ENCODE measurements at places on chromosomes 5 and 9.

GRCh38 chr9:69559126-69559525, 113.0 kb downstream of the APBA1 start:
- DNase-seq = no peak

GRCh38 chr9:36218011-36218410, 27.3 kb downstream of the CLTA start:
- no peak for DNase-seq

DNA sequence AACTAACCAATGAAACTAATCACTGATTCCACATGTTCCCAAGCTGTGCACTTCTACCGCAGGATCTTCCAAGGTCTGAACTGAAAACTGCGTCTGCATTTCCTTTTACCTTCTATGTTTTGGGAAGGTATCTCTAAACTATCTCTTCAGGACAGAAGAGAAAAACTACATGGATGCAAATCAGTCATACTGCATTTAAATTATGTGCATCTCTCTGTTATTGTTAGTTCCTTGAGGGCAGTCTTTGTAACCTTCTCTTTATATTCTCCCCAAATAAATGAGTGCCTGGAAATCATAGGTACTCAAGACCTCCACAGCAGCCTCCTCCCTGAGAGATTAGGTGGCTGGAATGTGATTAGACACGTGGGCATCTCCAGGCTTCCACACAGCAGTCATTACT, 17.1 kb downstream of the MTX3 start:
- DNase-seq = no peak

DNA sequence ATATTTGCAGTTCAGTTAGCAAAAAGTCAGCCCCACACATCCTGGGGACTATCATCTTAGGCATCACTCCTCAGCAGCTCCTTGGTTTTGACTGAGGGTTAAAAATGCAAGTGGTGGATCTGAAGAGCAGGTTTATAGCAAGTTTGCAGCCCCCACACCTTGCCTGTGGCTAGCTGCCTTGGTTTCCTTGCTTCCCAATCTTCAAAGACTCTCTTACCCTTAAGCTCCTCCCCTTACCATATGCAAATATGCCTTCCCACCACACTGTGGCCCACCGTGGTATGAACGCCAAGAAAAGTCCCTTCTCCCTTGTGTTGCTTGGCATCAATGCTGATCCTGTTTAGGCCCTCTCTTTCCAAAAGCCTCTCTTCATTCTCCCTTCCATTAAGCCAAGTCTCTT, 45.0 kb upstream of the AGXT2 start:
- no peak for DNase-seq

DNA sequence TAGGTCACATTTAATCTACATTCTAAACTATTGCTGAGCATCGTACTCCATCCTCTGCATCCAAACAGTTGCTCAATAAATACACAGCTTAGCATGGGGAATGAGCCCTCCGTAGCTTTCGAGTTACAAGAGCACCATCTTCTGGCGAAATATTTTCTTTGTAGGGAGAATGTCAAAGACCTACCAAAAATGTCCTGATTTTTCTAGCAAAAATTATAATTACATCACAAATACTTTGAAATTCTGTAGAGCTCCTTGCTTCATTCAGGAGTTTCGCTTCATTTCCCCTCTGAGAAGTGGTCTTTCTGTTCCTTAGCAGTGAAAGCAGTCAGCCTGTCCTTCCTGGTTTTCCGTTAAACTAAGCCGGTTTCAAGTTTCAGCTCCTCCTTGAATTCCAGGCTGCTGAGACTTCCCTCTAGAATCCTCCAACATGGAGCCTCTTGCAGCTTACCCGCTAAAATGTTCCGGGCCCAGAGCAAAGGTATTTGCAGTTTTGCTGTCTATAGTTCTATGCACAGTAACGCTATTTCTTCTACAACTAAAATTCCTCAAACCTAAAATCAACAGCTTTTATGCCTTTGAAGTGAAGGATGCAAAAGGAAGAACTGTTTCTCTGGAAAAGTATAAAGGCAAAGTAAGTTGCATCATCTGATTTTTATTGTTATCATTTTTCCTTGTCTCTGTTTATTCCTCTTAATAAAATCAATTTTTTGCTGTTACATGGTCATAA, at the start of gene GPX8:
Gene GPX8 (plus strand): TSS at position 409 of the 730 bp plus-strand sequence. CDS start 22 bp downstream, at position 431.
- DNase-seq = no peak

- DNase-seq = no peak
Observed at GRCh38 chr5:42745856-42746255, 10.8 kb upstream of the CCDC152 start.

DNA sequence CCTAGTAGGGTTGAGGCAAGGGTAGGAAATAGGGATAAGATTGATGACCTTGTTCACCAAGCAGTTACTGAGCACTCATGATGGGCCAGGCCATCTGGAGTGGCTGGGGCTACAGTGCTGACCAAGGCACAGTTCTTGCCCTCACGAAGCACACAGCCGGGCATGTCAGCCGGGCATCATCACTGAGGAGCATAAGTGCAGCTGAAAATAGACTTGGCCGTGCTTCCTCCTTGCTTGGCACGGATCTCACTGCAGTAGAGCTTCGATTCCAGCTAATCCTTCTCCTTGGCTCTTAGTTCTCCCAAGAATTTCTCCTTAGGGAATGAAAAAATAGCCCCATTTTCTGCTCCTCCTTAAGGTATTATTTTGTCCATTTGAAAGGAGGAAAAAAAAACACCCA, 116.6 kb downstream of the NMUR2 start:
- no peak for DNase-seq

- DNase-seq = no peak
Observed at GRCh38 chr5:11157132-11157531, 396.1 kb upstream of the DAP start.

DNA sequence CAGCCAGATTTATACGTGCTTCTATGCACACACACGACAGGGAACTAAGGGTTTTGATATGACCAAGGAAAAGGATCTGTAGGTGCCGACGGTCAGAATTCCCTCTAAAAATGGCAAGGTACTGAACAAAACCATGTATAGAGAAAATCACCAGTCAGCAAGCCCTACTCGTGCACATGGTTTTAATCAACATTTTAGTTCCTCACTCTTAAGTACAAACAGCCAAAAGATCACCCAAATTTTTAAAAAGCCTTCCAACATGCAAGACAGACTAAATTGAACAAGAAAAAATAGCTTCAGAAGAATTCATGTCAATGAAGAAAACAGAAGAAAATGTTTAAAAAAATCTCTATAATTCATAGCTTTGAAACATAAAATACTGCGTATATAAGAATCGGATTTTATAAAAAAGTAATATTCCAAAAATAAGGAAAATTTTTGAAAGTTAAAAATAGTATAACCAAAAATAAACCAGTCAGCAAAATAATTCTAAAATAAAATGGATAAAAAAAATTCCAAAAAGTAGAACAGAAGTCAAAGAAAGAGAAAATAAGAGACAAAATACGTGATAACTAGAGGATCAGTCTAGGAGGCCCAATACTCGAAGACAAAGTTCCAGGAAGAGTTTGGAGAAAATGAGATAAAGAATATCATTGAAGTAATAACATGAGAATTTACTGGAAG, 43.0 kb upstream of the KCNV2 start:
- DNase-seq = no peak

DNA sequence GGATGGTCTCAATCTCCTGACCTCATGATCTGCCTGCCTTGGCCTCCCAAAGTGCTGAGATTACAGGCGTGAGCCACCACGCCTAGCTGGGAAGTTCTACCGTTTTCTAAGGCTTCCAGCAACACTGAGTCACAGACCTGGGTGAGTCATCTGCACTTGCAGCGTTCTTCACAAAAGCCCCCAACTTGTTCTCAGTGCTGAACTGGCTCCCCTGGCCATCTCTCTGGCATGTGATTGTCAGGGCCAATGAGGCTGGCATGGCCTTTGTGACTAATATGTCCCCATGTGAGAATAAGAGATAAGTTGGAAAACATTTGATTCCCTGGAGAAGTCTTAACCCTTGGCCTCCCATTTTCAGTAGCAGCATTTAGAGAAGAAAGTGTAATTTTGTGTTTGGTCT, 124.4 kb downstream of the WDR41 start:
- no peak for DNase-seq

GRCh38 chr9:130557077-130557468, 22.3 kb upstream of the FUBP3 start:
- DNase-seq = no peak

- no peak for DNase-seq
Observed at GRCh38 chr9:96615411-96615810, 4.2 kb downstream of the CDC14B start.

DNA sequence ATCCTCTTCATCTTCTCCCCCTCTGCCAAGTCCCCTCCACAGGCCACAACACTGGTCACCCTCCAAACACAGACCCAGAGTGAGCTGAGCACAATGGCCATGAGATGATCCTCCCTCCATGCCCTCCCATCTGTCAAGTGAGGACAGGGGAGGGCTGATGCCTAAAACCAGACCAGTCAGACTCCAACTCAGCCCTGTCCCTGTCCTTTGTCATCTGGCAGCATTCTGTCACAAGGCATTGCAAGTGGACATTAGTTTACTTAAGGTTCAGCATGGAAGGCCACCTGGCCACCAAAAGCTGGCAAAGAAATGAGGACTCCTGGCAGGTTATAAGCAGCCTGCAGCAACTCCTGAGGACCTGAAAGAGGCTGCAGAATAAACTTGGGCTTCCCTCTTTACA, 136.2 kb upstream of the SLC30A5 start:
- no peak for DNase-seq

DNA sequence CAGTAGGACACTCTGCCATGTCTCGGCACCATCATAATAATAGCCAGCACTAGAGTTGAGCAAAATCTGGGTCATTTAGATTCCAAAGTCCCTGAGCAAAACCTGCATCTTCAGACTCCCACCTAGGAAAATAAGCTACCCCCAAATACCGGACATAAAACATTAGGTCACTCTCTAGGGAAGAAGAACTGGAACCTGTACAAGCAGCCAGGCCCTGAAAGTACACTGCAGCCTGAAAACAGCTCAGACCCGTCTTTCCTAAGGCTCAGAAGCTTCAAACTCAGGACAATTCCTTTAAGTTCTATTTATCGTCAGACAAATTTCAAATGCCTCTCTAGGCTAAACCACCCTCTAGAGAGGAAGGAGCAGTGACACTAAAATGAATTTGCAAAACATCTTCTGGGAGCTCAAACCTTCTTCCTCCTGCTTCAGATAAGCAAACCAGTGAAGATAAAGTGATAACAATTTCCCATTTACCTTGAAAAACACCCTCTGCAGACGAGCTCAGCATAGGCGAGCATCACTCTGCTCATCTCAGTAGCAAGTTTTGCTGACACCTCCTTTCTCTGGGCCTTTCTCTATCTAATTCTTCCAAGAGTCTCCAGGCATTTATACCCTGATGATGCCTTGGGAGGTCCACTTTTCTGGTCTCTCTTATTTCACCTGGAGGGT, 34.0 kb downstream of the ADAM19 start:
- no peak for DNase-seq

GRCh38 chr5:132263548-132264261, 6.2 kb downstream of the PDLIM4 start:
- DNase-seq = no peak

GRCh38 chr5:174793076-174793475, 68.7 kb downstream of the MSX2 start:
- no peak for DNase-seq

- no peak for DNase-seq
Observed at GRCh38 chr5:9362600-9362999, 183.3 kb downstream of the SEMA5A start.

DNA sequence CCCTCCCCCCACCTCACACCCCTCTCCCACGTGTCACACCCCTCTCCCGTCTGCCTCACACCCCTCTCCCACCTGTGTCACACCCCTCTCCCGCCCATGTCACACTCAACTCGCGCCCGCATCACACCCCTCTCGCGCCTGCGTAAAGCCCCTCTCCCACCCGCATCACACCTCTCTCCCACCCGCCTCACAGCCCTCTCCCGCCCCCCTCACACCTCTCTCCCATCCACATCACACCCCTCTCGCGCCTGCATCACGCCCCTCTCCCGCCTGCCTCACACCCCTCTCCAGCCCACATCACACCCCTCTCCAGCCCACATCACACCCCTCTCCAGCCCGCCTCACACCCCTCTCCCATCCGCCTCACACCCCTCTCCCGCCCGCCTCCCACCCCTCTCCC, 173.5 kb upstream of the FOXD4L5 start:
- DNase-seq = no peak

- no peak for DNase-seq
Observed at GRCh38 chr5:100232736-100233135, 302.4 kb upstream of the FAM174A start.

DNA sequence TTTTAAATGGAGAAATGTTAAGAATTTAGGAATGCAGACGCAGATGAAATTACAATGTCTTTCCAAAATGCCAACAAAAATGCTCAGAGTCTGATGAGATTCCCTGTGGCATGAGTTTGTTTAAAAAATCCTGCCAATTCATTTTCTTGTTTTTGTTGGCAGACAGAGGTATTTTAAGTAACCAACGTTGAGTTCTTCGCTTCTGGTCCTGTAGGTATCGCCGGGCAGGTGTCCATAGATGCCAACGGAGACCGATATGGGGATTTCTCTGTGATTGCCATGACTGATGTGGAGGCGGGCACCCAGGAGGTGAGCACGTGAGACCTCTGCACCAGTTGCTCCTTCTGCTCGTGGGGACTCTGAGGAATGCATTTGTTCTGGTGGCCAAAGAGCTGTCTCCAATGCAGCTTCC, 69.4 kb downstream of the NPR3 start:
- DNase-seq = no peak

DNA sequence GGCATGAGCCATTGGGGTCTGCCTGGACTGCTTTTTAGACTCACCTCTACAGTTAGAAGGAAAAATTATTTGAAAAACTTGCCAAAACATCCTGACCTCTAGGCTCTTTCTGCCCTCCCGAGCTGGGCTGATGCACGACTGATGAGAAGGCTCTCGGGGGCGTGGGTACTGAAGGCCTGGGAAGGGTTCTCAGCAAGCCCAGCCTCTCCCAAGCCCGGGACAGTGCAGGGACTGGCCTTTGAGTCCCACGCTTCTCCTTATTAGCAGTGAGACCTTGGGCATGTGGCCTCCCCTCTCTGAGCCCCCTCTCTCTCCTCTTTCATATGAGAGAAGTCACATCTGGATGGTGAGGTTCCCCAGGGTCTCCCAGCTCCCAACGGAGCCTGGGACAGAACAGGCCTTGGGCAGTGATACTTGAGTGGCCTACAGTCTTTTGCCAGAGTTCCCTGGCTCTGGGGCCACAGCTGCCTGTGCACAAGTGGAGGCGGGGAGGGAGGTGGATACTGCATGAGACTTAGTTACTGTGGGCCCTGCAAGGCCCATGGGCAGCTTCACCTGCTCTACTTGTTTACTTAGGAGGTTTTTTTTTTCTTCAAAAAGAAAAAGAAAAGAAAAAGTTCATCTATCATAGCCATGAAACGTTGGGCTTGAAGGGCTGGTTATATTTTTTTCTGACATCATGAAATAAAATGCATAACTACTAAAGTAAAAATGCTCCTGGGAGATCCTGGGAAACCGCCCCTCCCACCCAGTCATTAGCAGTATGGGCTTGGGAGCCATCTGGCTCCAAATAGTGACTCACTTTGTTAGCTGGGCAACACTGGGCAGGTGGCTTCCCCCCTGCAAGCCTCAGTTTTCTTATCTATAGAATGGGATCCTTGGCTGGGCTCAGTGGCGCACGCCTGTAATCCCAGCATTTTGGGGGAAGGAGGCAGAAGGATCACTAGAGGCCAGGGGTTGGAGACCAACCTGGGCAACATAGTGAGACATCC, 139.4 kb downstream of the GAPVD1 start:
- DNase-seq = no peak
